DMS53 (cell line): ENCODE measurements at places on chromosomes 7 and 10.
A peak's percentile ranks its signal among the peaks of the same experiment; 100 is the strongest.

DNA sequence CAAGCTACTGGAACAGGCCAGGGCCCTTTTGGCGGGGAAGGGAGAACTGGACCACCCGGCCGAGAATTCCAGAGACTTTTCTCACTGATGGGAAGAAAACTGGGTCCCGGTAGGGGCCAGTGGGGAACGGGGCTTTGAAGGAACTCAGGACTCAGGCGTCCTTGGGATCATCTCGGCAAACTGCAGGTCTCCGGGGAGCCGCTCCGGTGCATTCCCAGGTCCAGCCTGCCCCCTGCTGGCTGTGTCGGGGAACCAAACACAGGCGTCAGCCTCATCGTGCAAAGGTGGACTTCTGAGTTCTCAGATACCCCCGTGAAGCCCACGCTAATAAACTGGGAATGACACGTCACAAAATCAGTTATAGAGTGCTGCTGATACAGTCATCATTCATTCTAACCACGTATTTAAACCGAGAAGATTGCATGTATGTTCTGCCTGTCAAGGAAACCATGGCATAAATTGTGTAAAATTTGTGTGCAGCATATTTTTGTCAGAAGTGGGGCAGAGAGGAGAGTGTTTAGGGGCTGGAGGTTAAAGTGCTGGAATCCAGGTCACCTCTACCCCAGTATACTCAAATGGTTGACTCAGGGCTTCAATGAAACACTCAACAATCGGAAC, 76.1 kb upstream of the CPXM2 start:
- peak; percentile 61 for DNase-seq

DNA sequence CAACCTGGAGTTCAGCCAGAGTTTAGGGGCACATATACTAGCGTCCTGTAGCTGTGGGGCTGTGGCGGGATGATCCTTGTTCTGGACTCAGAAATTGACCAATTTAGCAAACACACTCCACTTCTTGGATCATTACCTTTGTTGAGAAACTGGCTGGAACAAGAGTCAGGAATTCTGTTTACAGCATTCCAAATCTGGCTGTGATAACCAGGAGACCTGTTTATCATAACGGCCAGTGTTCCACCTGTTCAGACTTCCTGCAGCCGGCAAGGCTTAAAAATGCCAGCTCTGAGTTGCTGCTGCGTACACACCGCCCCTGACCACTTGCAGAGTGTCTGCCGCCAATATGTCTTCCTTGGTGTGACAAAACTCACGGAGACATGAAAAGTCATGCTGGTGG, 64.8 kb downstream of the ARMC3 start:
- peak; percentile 23 for DNase-seq

- no peak for DNase-seq
Observed at GRCh38 chr7:106523482-106523881, 137.5 kb downstream of the CCDC71L start.

DNA sequence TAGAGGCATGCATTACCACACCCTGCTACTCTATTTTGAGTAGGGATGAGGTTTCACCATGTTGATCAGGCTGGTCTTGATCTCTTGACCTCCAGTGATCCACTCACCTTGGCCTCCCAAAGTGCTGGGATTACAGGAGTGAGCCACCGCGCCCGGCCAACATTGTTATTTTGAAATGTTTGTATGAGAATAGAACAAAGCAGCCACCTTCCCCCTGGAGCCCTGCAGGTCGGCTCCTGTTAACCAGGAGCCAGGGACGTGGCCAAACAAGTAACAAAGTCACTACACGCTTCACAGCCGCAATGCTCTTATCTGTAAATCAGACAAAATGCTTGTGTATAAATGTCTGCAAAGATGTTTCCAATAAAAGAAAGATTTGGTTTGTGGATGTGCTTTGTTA, 295.4 kb downstream of the CNTNAP2 start:
- no peak for DNase-seq

GRCh38 chr7:74489997-74490945, 36.6 kb downstream of the GTF2IRD1 start:
- no peak for DNase-seq

- no peak for DNase-seq
Observed at GRCh38 chr10:17140386-17140761, 10.8 kb upstream of the CUBN start.

- no peak for DNase-seq
Observed at GRCh38 chr7:129041142-129042085, 13.5 kb downstream of the TNPO3 start.

- no peak for DNase-seq
Observed at GRCh38 chr7:117841611-117842010, 31.6 kb downstream of the CTTNBP2 start.

DNA sequence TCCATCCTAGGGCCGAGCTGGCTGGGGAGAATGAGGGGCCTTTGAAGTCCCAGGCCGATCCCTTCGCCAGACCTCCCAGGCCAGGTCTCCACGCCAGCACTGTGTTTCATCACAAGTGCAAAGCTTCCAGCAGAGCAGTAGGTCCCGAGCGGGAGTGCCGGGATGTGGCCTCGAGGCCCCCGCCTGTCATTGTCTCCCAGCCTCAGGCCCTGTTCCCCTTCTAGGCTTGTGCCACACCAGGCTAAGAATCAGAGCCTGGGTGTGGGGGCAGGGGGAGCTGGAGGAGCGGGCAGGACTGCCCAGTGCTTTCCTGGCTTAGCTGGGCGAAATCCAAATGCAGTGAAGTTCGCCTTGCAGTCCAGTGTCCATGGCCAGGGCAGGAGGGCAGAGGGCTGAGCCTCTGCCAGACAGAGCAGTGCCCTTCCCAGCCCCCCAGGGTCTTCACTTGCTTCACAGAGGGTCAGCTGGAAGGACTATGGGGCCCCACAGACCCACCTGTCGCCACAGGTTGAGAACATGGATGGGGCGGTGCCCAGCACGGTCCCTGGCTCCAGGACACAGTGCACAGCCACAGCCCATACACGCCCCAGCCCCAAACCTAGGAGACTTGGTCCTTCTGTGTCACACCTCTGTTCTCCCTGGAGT, 20.2 kb upstream of the PFKFB3 start:
- DNase-seq = peak; percentile 49

DNA sequence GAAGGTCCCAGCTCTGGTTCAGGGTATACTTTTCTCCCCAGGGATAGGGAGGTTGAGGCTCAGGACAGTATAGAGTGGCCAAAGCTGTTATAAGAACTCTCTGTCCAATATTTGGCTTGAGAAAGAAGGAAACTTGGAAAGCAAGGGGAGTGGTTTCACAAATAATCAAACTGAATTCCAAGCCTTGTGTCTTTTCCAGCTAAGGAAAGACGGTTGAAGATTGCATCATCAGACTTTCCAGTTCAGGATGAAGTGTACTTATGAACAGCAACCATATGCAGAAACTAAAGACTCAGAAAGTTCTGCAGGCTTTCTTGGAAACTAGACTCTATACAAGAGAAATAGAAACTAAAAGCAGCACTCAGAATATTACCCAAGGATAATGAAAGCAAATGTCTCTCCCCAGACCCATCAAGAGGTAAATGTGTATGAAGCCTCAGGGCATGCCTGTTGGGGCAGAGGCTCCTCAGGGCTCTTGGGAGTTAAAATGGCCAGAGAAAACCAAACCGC, 46.4 kb downstream of the RAMP3 start:
- no peak for DNase-seq

GRCh38 chr10:77493851-77494261, 143.8 kb downstream of the KCNMA1 start:
- DNase-seq = no peak

GRCh38 chr10:73762915-73763314, 18.7 kb downstream of the SEC24C start:
- DNase-seq = no peak

DNA sequence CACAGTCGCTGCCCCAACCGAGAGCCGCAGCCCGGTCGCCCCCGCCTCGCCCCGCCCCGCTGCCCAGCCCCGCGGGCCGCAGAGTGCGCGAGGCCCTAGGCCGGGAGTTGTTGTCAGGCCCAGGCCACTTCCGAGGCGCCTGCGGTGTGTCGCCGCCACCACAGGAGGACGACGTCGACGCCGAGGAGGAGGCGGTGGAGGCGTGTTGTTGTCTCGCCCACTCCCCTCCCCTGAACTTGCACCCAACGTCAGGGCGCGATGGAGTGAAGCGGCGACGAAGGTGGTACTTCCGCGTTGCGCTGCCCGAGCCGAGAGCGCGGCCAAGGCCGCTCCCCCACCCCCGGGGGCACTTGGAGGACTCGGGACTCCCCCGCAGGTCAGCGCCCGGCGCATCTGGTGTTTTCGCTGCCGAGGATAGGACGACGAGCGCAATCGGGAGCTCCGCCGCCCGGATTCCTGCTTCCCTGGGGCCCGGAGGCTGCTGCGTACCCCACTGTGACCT, at the start of gene CDK13:
Gene CDK13 (plus strand): TSS at position 286 of the 502 bp plus-strand sequence. CDS start 386 bp downstream, outside the sequence.
- peak; percentile 91 for DNase-seq

DNA sequence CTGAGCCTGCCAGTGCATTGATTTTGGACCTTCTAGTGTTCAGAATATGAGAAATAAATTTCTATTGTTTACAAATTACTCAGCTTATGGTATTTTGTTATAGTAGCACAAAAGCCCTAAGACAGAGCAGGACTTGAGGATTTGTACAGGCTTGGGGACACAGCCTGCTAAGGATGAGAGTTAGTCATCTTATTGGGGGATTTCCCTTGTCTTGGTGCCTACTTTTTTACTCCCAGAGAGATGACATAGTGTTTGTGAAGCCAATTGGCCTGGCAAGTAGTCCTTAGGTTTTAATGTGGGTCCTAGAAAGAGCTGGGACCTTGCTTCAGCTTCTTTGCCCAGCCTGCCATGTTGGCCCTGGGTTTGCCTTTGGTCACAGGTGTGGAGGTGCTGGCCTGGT, 364.0 kb downstream of the REEP3 start:
- no peak for DNase-seq

GRCh38 chr7:65931685-65932084, 50.3 kb downstream of the GUSB start:
- no peak for DNase-seq

DNA sequence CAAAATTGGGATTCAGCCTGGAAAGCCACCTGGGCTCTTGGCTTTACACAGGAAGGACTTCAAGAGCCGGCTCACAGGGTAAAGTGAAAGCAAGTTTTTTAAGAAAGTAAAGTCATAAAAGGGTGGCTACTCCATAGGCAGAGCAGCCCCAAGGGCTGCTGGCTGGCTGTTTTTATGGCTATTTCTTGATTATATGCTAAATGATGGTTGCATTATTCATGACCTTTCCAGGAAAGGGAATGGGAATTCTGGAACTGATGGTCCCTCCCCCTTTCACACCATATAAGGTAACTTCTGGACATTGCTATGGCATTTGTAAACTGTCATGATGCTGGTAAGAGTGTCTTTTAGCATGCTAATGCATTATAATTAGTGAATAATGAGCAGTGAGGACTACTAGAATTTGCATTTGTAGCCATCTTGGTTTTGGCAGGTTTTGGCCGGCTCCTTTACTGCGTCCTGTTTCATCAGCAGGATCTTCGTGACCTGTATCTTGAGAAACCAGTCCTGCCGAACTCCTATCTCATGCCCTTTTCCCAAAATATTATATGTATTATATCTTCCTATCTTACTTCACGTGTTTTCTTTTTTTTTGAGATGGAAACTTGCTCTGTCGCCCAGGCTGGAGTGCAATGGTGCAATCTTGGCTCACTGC, 80.5 kb downstream of the HECW1 start:
- no peak for DNase-seq

DNA sequence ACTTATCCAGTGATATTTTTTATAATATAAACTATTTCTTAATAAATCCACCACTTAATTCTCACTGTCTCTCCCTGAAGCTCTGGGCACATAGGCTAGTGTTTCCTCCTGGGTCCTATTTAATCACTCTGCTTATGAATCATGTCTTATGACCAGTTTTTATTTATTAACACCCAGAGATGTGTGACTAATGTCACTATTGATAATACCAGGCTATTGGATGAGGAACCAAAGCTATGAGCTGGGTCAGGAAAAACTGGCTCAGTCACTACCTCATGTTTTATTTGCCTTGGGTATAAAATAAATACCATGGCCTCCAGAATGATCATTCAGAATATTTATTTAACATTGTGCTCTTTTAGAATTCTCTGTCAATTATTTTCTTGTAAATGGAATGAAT, 5.2 kb downstream of the SEMA3E start:
- DNase-seq = peak; percentile 96

GRCh38 chr10:132836832-132837540, 51.0 kb upstream of the NKX6-2 start:
- peak; percentile 45 for DNase-seq

- no peak for DNase-seq
Observed at GRCh38 chr7:179209-179681, 13.1 kb upstream of the FAM20C start.

DNA sequence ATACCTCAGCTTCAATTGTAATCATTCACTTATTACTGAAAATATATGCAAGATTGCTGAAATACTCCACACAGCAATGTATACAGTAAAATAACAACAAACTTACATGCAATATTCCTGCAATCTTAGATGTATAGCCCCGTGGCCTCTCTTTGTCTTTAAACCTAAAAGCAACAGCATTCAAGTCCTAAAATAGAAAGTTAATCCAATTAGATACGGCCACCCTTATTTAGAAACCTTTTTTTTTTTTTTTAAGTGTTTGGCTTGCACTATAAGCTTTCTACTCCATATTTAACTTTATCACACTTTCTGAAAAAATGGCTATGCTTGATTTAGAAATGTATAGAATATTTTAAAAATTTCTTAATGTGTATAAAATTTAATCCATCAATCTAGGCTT, 67.6 kb downstream of the IDE start:
- no peak for DNase-seq

DNA sequence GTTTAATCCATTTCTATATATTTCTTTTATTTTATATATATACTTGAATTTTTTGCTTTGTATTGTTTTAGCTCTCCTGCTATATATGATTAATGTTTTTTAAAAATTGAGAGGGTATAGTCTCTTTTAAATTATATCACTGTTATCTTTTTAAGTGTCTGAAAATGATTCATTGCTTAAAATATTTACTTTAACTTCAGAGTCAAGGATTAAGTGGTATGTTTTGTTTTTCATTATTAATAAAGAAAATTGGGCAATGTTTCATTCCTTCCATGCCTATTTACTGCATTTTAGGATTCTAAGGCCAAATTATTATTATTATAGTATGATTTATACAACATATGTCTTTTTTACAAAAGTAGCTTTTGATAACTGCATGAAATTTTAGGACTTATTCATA, 67.2 kb upstream of the THSD7A start:
- DNase-seq = no peak

- DNase-seq = no peak
Observed at GRCh38 chr7:32535162-32535702, 39.9 kb downstream of the AVL9 start.
